ENCODE measurements at places on chromosomes 13 and 19.

DNA sequence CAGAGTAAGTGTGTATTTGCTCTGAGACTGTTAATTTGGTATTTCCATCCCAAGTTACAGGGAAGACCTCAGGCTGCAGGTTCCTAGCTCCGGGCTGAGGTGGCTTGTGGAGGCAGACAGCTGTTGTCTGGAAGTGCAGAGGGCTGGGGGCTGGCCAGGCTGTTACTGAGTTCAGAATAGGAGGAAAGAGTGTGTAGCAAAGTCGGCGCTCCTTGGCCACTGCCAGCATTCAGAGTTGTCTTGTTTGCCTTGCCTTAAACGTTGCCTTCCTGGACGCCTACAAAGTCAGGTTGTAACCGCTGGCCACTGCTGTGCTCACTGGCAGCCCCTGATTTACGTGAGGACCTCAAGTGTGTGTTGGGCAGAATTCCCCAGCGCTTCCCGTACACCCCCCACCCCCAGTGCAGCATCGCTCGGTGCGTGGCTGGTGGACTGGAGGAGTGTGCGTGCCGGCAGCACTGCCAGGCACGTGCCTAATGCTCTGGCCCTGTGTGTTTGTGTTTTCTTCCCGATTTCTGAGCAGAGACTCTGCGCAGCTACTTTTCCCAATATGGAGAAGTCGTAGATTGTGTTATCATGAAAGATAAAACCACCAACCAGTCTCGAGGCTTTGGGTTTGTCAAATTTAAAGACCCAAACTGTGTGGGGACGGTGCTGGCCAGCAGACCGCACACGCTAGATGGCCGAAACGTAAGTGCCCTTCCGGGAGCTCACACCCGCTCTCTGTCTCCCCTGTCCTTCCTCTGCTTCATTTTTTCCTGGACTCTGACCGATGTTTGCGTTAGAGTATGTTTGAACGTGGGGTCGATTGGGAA, 10.5 kb downstream of the DAZAP1 start:
- no peak for DNase-seq

DNA sequence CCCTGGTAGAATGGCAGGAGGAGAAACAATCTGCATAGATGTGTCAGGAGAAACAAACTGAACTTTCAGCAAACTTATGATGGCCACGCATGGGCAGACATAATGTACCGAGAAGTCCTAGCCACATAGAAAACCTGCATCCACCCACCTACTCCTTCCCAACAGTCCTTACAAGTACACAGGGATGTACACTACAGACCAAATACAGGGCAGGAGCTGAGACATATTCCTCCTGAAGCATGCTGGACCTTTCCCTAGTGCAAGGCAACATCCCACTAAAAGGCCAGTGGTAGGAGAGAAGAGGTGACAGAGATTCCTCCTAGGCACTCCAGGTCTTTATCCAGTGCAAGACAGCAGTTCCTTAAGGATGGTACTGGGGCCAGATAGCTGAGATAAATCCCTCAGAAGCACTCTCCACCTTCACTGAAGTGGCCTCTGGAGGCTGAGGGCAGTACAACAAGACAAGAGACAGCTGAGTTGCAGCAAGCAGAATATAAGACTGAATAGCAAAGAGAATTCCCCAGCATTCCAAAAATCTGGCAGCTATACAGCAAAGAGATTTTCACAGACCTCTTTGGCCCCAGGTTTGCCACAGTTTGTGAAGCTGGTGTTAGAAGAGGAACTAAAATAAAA, 18.3 kb downstream of the VWA8 start:
- peak; percentile 18 for DNase-seq

DNA sequence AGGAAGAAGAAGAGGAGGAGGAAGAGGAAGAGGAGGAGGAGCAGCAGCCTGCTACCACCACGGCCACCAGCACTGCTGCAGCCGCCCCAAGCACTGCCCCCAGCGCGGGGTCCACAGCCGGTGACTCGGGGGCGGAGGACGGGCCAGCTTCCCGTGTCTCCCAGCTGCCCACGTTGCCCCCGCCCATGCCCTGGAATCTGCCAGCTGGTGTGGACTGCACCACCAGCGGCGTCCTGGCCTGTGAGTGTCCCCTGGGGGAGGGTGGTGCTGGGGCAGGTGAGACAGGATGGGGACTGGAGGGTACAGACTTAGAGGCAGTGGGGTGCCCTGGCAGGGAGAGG, 11.4 kb downstream of the SCAF1 start:
- no peak for DNase-seq

DNA sequence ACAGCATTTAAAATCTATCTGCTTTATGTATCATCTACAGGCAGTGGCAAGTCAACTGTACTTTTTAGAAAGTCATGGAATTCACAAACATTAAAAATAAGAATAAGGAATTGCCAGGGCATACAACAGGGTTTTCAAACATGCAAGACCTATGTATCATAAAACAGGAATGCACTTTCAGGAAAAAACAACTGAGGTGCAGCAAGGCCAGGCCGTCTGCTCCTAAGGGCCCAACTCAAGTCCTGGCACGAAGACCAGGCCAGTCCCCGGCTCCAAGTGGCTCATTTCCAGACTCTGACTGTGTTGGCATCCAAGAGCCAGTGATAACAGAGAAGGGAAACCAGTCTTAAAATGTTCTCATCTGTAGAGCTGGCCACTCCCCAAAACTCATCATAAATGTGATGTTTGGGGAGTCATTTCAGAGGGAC, 7.1 kb downstream of the RFX2 start:
- DNase-seq, result peak; percentile 75

GRCh38 chr19:50607874-50608785, 31.6 kb downstream of the SYT3 start:
- DNase-seq, result peak; percentile 15

DNA sequence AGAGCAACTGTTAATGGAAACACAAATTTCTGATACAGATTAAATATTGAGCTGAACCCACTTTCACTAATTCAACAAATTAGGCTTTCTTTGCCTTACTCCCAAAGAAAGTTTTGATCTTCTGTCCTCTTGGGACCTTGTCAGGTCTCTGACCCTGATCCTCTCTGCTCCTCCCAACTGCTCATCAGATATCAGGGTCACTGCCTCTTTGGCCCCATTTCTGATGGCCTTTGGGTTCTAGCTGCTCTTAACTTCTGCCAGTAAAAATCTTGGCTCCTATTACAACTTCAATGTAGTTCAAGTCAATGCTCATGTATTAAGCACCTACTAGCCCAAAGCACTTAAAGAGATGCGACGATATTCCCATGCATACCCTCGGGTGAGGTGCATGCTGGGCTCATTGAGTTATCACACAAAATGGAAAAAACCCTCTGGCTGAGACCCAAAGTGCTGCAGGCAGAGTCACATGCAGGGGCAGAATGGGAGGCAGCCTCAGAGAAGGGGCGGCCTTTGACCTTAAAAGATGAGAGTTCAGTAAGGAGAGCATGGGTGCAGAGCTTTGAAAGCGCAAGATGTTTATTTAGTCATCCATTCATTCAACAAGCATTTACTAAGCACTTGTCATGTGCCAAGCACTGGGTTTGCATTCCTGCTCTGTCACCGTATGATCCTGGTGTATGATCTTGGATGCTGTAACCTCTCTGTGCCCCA, 183.4 kb downstream of the USP12 start:
- no peak for DNase-seq

DNA sequence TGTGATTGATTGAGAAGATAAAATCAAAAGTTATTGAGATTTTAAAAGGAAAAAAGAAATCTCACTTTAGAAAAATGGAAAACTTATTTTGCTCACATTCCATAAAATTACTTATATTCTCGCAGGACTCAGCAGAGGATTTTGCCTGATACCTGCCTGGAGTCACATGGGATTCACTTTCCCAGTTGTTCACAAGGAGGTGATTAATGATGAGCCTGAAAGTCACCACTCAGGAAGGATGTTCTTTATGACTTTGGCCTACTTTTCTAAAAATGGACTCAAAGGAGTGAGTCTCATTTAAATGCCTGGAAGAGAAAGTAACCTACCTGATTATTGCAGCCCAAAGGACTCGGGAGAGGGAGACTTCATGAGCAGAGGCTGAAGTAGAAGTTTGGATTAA, 34.5 kb upstream of the FAM216B start:
- no peak for DNase-seq

DNA sequence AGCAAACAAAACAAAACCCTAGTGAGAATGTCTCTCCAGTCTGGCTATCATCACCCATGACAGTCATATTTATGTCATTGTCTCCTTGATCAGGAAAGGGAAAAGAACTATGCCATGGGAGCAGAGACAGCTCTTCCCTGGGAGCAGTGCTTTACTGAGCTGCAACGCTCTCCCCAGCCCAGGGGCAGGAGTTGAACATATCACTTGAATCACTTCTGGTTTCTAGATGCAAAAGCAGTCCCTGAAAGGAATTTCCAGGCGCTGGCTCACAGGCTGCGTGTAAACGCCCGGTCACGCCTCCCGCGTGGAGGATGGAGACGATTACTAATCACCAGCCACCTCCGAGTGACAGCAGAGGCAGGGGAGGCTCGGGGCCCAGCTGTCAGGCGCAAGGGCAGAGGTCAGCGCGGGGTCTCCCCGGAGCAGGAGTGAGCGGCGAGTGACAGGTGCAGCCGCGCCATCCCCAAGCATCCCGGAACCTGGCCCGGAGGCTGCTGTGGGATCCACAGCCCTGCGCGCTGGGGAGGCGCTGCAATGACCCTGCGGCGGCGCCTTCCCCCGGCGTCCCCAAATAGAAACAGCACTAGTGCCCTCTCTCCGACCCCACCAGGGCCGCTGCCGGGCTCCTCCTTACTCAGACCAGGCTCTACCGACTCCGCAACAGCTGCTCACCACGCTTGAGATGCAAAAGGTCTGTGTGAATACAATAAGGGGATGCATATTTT, 23.5 kb upstream of the DCLK1 start:
- no peak for DNase-seq

GRCh38 chr13:110924639-110924934, 9.7 kb upstream of the ANKRD10 start:
- DNase-seq, result no peak

DNA sequence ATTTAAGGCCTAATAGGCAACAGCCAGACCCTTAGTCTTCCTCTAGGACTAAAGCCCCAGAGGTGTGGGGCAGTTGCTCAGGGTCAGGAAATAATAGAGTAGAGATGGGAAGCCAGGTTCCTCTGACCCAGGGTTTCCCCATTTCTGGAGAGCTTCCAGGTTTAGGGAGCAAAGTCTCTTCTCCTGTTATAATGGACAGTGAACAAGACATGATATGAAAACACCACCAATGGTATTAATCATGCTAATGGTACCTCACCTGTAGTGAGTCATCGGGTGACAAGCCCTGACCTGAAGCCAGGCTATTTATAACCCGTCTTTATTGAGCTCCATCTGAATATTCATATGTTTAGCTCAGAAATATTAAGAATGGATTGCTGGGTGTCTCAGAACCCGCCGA, 24.6 kb downstream of the BICRA start:
- no peak for DNase-seq

DNA sequence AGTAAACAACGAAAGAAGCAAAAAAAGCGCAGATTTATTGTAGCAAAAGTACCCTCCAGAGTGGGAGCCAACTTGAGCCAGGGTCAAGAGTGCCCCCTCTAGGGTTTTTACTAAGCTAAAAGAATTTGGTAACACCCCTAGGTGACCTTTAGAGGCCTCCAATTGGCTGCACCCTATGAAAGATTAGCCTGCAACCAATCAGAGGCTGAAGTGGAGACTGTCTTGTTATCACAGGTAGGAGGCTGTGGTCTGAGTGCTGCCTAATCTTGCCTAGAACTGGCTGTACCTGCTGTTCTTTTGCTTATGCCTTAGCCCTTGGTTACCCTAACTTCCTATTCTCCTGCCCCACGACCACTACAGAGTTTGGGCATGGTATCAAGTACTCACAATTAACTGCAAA, 38.3 kb downstream of the ANKRD10 start:
- no peak for DNase-seq

DNA sequence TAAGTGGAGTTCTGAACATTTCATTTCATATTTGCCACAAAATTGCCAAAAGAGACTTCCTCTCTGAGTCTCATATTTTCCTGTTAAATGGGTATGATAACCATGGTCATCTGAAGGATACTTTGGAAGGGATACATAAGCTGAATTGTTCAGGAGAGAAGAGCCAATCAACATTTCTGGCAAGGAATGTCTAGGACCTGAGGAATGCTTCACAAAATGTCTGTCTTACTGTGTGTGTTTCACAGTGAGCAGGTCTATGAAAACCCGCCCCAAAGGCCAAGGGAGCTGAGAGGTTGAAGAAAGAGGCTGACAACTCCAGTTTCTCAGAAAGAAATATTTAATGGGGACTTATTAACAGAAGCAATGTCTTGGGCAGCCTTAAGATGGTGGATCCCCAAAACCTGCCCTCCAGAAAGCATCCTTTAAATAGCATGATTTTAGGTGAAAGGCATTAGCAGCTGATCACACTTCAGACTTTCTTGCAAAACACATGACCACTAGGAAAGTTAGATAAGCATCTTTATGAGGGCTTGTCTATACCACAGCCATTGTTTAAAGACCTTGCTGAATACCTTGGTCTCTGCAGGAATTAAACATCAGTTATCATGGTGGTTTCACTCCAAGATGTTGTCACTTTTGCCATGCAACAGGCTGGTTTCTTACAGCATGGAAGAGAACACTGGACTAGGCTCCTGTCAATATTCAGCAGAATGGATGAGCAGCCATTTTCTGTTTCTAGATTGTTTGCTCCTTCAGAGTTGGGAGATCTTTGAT, 78.9 kb downstream of the TNFSF11 start:
- DNase-seq, result no peak

GRCh38 chr13:69866555-69866954, 241.1 kb upstream of the ATXN8OS start:
- DNase-seq, result no peak

DNA sequence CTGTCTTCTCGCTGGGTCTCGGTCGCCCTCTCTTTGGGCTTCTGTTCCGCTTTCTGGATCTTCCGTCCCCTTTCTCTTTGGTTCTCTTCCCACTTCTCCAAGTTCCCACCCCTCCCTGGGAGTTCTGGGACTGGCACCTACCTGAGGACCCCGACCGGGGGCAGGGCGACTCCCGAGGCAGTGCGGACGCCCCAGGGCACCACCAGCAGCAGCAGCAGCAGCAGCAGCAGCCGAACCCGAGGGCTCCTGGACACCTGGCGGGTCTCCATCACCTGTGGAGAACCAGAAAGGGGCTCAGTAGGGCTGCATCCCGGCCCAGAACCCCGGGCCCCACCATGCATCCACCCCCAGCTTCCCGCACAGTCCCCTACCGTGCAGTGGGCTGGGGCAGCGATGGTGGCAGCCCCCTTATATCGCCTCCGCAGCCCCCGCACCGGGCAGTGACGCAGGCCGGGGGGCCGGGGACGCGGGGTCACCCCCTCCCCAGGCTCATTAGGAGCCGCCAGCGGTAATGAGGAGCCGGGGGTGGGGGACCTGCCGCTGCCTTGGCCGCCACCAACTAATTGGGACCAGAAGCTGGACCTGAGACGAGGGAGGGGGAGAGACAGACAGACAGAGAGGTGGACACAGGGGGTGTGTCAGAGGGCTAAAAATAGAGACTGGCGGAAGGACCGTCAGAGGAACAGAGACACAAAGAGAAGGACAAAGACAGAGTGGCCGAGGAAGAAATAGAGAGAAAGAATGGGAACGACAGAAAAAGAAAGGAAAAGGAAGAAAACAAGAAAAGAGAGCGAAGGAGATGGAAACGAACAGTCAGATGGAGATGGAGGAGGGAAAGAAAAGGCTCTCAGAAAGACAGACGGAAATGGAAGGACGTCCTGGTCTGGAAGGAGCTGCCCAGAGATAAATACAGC, at the start of gene PTH2:
Gene PTH2, minus strand, starts transcription at position 371 of the 914 bp plus-strand sequence. Its CDS starts 102 bp downstream, at position 269.
- no peak for DNase-seq
